ENCODE measurements at places on chromosomes 4 and X. TPM values are rescaled to one million over a fixed set of nuclear protein-coding genes. Genes with fewer than 3 reads are reported as not detected.

The DRD5 gene
- not detected for total RNA-seq

The OSTC gene
- total RNA-seq: 231 TPM

The SERPINA7 gene
- not detected for total RNA-seq

The MMGT1 gene
- 62.9 TPM for total RNA-seq

The ZCCHC18 gene
- total RNA-seq: 1.7 TPM

The SMARCA5 gene
- 39.5 TPM for total RNA-seq

The GAGE2A gene
- not detected for total RNA-seq

The TMEM187 gene
- 8.1 TPM for total RNA-seq

The COQ2 gene
- 20.3 TPM for total RNA-seq

The TCEAL5 gene
- not detected for total RNA-seq

The EDNRA gene
- total RNA-seq: 6.5 TPM

The ELMOD2 gene
- 20.5 TPM for total RNA-seq

GRCh38 chr4:151955721-151956380 is 195.0 kb upstream of the GATB start:
- DNase-seq: peak; percentile 86

DNA sequence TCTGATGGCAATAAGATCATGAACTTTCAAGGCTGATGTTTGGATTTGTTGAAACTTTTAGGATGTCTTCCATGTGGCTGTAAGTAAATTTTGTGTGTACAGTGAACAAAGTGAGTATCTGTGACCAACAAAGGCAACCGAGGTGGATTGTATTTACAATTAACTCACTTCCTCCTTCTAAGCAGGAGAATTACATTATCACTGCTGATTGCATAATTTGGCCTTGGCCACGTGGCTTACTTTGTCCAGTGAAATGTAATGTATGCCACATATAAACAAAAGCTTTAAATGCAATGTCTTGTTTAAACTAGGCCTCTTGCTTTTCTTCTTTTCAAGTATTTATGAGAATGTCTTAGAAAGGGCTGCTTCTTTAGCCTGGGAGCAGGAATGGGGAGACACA is 66.3 kb upstream of the MAD2L1 start:
- DNase-seq: peak; percentile 0

- no peak for DNase-seq
Observed at GRCh38 chr4:181291615-181292014, 951.6 kb upstream of the TENM3 start.

- DNase-seq: peak; percentile 9
Observed at GRCh38 chrX:31708116-31708515, 636.3 kb upstream of the FTHL17 start.

DNA sequence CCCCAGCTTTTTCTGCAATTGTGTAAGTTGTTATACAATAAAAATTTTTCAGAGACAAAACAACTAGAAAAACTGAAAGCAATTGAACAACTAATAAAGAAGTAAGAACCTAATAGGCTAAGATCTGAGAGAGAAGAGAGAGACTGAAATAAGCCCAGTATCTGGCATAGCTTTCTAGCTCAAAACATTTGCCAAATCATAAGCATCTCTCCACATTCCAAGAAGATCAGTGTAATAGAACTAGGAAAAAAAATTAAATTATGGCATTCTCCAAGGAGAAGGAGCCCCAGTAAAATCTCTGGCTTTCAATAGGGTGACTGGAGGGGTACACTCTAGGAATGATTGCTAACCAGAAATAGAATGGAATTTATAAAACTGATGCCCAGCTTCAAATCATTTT is 19.0 kb upstream of the PPP3CA start:
- DNase-seq: no peak

DNA sequence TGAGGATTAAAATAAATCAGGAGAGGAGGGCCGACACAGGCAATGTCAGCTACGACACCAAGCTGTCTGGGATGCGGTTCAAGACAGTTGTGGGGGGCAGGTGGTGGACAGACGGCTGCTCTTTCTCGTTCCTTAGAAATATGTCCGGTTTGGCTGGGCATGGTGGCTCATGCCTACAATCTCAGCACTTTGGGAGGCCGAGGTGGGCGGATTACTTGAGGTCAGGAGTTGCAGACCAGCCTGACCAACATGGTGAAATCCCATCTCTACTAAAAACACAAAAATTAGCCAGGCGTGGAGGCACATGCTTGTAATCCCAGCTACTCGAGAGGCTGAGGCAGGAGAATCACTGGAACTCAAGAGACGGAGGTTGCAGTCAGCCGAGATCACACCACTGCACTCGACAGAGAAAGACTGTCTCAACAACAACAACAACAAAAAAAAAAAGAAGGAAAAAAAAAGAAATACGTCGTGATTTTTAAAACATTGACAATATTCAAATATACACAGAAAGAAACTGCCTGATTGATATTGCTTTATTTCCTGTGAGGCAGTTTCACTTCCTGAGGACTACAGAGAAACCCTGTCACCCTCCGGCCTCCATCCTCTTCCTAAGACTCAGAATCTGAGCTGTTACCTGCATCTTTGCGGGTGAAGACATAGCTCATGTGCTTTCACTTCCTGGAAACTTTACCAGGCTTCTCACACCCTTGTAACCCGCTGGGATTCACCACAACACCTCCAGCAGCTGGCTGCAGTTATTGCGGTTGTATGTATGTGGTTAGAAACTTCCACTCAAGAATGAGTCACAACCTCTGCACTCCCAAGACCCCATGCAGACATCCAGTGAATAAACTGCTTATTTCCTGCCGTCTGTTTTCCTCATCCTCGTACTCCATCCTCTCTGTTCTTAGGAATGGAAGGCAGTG is 63.8 kb upstream of the STS start:
- DNase-seq: peak; percentile 96

DNA sequence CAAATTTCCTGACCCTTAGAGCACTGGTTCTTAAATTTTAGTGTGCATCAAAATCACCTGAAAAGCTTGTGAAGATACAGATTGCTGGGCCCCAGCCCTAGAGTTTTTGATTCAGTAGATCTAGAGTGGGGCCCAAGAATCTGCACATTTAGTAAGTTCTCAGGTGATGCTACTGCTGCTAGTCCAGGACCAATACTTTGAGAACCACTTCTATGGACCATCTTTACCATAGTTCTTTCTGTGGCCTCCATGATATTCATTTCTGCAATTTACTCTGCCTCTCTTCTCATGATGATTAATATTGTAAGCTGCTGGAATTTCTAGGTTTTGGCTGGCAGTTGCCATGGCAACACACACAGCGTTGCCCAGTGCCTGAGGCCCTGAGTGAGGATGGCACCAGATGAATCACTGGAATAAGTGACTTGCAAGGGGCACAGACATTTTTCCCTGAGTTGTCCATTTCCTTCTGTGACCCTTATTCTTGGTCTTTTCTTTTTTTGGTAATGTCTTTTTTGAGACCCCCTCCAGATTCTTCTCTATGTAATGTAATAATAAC is 83.6 kb downstream of the PPP1R2C start:
- peak; percentile 74 for DNase-seq

DNA sequence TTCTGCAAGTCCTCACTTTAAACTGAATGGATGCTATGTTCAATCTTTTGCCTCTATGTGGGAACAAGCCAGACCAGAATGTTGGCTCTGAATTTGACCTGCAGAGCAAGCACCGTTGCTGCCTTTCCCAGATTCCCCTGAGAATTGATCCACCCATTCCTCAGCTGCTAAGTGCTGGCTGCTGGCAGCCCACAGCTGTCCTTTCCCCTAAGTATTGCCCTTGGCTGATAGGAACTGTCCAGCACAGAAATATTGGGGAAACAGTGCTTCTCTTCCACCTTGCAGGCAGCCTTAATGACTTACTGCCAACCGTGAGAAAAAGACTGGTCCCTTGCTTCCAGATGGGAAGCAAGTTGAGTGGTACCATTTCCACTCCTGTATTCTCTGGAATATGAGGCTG is 475.9 kb downstream of the PDHA2 start:
- DNase-seq: no peak

GRCh38 chr4:120034913-120035312 is 31.7 kb downstream of the MAD2L1 start:
- no peak for DNase-seq

GRCh38 chr4:3299122-3299975 is 6.5 kb downstream of the RGS12 start:
- DNase-seq: no peak

DNA sequence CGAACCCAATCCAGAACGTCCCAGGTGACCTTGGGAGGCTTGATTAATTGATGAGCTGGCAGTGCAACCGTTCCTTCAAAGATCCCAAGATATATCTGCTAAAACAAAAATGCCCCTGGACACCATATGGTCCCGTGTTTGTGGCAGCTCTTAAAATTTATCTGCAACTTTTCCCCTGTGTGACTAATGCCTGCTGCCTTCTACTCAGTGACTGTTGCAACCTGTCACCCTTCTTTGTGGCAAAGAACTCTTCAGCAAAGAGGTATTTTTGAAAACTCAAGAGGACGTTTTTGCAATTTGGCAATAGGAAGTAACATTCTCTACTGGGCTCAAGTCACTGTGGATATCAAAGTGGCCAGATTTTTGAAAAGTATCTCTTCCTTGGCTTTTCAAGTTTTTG is 75.8 kb upstream of the SOD3 start:
- no peak for DNase-seq
